ENCODE measurements at places on chromosomes 12 and 14.

GRCh38 chr12:116381744-116382685, 104.5 kb upstream of the MED13L start:
- DNase-seq = no peak

DNA sequence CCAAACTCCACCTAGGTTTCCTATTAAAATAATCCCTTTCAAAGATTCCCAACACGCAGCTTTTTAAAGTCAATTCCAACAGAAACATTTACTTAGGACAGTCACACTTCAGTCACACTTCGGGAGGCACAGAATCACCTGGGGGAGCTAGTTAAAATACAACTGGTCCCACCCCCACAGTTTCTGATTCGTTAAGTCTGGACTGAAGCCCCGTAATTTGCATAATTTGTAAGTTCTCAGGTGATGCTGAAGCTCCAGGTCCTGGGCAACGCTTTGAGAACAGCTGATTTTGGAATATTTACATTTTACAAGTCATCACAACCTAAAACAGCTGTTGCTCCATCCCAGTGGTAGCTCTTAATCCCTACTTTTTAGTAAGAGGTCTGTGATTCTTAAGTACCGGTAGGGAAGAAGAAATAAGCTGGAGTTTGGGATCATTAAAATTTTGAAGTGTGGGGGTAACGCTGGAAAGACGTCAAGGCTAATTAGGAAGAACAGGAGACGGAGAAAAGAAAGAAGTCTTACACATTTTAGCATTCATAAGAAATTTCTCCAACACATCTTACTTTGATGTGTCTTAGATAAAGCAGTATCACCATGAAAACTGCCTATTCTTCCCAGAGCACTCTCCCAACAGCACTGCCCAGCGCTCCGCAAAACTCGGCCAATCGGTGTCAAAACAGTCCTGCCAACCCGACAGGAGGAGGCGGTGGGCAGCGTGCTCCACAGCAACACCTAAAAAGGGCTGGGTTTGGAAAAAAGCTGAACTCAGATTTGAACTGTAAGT, 1.1 kb downstream of the IPO8 start:
- no peak for DNase-seq

DNA sequence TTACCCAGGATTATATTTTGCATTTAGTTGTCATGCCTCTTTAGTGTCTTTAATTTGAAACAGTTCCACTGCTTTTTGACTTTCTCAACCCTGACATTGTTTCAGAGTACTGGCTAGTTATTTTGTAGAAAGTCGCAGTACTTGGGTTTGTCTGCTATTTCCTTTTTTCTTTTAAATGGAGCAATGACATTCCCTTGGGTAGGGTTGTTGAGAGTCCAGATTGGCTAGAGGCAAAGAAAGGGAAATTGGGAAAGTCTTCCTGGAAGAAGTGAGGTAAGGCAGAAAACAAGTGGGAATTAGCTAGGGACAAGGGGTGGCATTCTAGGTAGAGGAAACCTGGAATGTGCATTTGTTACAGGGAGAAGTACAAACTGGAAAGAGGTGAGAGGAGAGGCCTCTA, 245.9 kb downstream of the EMP1 start:
- no peak for DNase-seq

DNA sequence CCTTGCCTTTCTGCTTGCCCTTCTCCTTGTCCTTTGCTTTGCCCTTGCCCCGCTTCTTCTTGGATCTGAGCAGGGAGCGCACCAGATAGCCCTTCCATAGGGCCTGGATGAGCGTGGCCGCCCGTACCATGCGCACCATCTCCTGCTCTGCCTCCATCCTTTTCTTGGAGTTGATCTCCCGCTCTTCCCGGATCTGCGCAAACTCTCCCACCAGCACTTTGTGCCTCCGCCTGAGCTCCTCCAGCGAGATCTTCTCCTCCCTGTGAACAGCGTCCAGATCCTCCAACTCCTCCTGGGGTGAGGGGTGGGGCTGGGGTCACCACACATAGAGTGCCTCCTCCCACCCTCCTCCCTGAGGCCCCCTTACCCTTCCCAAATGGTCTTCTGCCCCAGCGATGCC, 10.1 kb downstream of the RITA1 start:
- DNase-seq = no peak

DNA sequence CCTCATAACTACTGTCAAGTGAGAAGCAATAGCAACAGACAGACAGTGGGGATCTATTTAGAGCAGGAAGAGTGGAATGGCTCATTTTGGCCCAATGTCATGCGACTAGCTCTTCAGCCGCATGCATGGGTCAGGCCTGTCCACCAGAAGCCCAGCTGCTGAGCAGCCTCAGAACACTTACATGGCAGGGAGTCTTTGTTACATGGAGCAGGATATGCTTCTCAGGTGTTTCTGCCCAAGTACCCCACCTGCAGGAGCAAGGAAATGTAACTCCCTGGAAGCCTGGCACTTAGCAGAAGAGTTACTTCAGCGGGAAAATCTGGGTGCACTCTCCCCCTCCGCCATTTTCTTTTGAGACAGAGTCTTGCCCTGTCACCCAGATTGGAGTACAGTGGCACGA, 73.5 kb upstream of the ARHGAP5 start:
- DNase-seq = no peak

GRCh38 chr12:13436182-13436581, 239.7 kb downstream of the EMP1 start:
- no peak for DNase-seq

DNA sequence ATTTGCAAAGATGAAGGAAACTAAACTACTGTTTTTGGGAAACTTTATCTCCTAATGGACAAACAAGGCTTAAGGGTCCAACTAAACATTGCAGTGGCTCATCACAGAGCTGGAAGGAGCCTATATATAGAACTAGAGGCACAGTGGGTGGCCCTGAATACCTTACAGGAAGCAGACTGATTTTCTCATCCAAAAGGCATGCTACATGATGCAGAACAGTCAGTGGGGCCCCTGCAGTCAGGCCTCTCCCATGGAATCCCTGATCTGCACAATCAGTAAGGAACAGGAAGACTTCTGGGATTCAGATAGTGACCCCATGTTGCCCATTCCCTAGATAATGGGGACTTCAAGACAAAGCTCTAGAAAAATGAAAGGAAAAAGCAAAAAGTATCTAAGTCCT, 1.9 kb upstream of the LLPH start:
- DNase-seq = no peak

DNA sequence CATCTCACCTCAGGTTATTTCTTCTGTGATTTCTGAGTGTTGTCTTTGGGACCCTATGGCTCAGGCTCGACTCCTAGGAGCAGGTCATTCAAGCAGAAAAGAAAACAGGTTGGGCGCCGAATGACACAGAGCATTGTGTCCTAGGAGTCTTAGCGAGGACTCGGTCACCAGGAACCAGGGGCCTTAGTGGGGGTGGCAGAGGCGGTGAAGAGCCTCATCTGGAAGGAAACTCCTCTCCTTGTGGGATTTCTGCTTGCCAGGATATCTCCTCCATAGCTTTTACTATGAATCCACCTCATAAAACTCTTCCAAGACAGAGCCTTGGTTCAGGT, 630 bp downstream of the PLEKHH1 start:
- DNase-seq = no peak

DNA sequence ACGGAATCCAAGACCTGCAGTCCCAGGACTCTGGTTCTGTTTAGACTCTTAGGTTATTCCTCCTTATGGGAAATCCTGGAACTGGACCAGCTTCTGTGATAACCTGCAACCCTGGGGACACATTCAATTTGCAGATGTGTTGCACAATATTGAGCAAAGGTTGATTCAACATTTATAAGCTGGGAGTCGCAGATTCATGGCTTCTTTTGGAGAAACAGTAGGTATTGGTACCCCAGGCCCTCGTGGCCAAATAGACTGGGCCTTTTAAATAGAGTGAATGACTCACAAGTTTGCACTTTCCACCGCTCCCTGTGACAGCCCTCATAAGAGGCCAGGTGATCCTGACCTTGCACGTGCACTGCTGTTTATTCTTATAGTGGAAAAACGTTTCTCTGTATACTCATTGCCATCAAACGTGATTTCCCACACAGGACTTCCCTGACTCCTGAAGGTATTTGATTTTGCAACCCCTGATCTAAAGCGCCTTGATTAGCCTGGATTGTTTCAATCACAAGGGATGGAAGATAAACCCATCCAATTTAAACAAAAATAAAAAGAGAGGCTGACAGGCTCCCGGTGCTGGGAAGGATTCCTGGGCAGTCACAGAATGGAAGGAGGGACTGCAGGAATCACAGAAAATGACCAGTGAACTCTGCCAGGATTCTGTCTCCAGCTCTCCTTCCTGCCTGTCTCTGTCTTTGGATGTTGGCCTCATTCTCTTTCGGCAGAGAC, 98.0 kb downstream of the VCPKMT start:
- DNase-seq = no peak

Measured in stimulated activated CD8-positive, alpha-beta memory T cell treated with anti-CD3 and anti-CD28 coated beads, Interleukin-7, amount 100 ng/mL, for 1 hour (primary cell).